Stimulated activated CD4-positive, alpha-beta T cell treated with anti-CD3 and anti-CD28 coated beads, Interleukin-4, amount 100 ng/mL, for 48 hours (primary cell): ENCODE measurements at places on chromosomes 2 and 18.

- no peak for DNase-seq
Measured at GRCh38 chr2:239912171-239912937, 112.8 kb downstream of the NDUFA10 start.

GRCh38 chr2:46971929-46972328 is 56.3 kb upstream of the MCFD2 start:
- no peak for DNase-seq

- no peak for DNase-seq
Measured at GRCh38 chr2:190515687-190516086, 18.8 kb downstream of the NEMP2 start.

DNA sequence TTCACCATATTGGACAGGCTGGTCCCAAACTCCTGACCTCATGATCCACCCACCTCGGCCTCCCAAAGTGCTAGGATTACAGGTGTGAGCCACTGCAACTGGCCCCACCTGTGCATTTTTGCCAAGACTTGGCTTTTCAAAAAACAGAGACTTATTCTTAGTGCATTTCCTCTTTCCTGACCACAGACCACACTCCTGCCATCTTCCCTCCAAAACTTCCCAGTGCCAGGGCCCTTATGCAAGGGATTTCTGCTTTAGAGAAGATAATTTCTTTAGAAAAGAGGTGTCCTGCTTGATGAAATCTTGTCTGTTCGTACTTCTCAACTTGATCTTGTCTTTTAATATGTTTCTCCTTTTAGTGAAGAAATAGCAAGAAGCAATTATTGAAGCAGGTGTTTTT is 98.8 kb upstream of the ZNF516 start:
- DNase-seq, result no peak

DNA sequence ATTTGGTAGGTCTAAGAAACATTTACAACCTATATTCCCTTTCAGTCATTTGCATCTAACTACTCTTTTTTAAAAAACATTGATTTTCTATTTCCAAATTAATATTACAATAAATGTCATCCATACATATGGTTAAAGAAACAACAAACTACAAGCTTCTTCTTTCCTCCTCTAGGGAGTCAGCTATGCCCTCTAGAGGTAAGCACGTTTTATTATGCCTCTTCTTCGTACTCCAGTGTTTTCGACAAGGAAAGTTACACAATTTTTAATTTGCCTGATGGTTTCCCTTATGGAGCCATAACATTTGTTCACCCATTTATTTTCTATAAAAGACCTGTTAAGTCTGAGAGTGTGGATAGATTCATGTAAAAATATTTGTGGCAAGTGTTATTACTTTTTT is 183.4 kb upstream of the CDH7 start:
- DNase-seq, result no peak

GRCh38 chr2:197308996-197309690 is 1.4 kb downstream of the ANKRD44 start:
- DNase-seq, result no peak

- no peak for DNase-seq
Measured at GRCh38 chr2:28557389-28558131, 61.7 kb downstream of the PLB1 start.

- no peak for DNase-seq
Measured at GRCh38 chr2:239721991-239722759, 303.0 kb downstream of the NDUFA10 start.

GRCh38 chr2:27545348-27546141 is 37.3 kb upstream of the ZNF512 start:
- no peak for DNase-seq
